ENCODE measurements at places on chromosomes 7 and 10.

- no peak for DNase-seq
Observed at GRCh38 chr10:103617602-103618385, 124.3 kb downstream of the NEURL1 start.

DNA sequence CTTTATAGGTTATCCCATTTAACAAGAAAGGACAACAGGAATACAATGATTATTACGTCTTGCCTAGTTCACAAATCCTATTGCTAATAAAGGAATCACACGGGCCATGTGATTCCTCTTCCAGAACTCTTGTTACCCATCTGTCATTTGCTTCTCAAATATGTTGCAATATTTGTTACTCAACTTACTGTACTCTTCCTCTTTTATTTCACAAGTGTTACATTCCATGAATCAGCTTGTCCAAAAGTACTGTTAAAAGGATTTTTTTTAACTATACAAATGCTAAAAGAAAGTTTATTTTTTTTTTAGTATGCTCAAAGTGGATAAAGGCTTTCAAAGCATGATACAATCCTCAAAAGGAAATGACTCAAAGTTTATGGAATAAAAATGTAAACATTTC is 3.9 kb upstream of the CD36 start:
- DNase-seq: no peak

DNA sequence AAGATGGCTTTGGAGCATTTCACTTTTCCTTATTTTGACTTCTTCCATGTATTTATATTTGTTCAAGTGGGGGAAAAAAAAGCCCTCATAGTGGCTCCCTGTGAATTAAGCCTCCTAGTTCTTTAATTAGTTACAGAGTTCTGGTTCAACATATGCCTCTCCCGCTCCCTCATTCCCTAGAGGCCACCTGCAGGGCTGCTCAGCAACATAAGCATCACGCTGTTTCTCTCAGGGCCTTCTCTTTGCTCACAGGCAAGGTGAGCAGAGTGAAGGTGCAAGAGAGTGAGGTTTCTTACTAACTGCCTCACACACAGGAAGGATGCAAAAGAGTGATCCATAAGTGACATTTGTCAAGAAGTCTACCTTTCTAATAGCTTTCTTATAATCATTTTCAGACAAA is 196.7 kb downstream of the SEMA3E start:
- no peak for DNase-seq

DNA sequence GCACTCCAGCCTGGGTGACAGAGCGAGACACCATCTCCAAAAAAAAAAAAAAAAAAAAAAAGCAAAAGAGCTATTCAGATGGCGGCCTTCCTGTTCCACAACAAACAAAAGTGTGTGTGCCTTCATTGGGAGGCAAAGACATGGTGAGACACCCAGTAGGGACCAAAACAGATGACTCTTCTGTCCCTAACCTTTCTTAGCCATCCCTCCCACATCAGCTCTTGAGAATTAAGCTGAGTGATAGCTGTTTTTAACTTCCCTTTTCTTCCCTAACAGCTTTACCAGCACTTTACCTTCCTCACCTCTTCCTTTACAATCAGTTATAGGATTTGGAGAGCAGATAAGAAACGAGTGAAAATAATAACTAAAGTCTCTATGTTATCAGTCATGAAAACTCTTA is 48.2 kb downstream of the ARMH3 start:
- no peak for DNase-seq

GRCh38 chr7:21338728-21339164 is 89.1 kb upstream of the SP4 start:
- DNase-seq: no peak

GRCh38 chr7:129780974-129781927 is 169.7 kb downstream of the NRF1 start:
- peak; percentile 24 for DNase-seq

DNA sequence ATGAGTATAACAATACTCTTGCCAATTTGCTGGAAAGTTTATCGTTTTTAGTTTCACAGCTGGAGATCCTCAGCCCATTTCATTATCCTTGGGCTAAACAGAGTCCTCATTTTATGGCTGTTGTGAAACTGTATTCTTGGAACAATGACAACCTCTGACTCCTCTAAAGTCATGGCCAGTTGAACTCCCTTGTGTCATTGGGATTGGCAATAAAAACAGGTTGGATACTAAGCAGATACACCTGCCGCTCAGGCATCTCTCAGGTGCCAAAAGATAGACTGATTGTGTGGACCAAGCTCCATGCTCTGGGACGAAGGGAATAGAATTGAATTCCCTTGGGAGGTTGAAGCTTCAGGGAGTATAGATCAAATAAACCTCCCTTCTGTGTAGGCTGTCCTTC is 182.2 kb downstream of the WDR11 start:
- DNase-seq: no peak

Measured in COR-L47 (cell line).